Skeletal muscle cell (primary cell): ENCODE measurements at places on chromosomes 1 and 21.
A peak's percentile ranks its signal among the peaks of the same experiment; 100 is the strongest.

DNA sequence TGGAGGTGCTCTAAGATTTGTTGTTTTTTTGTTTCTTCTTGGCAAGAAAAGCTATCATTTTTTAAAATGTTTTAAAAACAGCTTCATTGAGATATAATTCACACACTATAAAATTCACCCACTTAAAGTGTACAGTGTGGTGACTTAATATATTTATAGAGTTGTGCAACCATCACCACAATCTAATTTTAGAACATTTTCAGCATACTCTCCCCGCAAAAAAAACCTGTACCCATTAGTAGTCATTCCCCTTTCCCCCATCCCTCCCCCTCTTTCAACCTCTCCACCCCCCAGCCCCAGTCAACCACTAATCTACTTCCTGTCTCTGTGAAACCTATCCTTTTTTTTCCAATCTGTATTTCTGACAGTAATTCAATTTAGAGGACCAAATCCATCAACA, 30.6 kb downstream of the ZC3H11B start:
- peak; percentile 49 for DNase-seq

DNA sequence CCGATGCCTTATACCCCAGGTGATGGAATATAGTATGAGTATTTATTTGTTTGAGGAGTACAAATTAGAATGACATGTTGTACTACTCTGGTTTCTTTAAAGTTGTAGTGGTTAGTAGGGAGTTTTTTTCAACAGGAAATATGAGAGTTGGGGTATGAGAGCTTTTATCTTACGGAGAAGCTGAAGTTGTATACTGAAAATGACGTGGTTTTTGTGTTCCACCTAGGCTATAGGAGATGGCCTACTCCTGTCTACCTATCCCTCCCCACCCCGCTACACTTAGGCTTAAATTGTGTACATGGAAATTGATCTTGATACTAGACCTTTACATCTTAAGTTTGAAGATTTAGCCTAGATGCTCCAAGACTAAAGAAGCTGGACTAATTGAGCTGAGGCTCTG, 6.8 kb upstream of the HAX1 start:
- no peak for DNase-seq

GRCh38 chr21:28944296-28944695, 48.4 kb downstream of the LTN1 start:
- DNase-seq = no peak

- peak; percentile 64 for DNase-seq
Measured at GRCh38 chr1:7265771-7266371, 480.6 kb downstream of the CAMTA1 start.

GRCh38 chr1:91736146-91736714, 149.7 kb downstream of the TGFBR3 start:
- no peak for DNase-seq

- no peak for DNase-seq
Measured at GRCh38 chr1:62364721-62365120, 45.5 kb upstream of the KANK4 start.
